ENCODE measurements at places on chromosomes 2 and 18.

- no peak for DNase-seq
These were observed 133.5 kb upstream of the UBE2E3 start for GRCh38 chr2:180846756-180847472.

GRCh38 chr2:121860758-121861227 is 105.3 kb downstream of the TSN start:
- no peak for DNase-seq

DNA sequence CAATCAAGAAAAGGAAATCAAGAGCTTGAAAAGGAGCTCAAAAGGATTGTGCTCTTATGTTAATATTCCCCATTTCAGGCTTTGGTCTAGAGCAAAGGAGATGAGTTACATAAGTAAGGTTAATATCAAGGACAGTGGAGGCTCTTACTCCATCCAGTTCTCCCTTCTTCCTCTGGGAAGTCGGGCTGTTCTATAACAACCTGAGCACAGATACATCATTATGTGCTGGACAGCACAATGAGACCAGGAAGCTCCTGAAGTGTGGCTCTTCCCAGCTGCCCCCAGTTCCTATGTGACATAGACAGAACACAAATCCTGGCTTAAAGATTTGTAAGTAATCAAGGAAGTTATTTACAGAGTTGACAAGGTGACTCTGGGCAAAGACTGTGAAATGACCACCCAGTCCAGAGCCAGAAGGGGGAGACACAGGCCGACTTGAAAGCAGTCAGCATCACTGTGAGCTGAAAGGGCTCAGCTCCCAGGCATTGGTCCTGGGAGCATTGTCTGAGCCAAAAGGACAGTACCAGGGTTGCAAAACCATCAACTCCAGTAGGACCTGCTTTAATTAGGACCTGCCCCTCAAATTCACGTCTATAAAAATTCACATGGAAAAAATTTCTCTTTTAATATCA is 917.6 kb upstream of the ACVR2A start:
- no peak for DNase-seq

DNA sequence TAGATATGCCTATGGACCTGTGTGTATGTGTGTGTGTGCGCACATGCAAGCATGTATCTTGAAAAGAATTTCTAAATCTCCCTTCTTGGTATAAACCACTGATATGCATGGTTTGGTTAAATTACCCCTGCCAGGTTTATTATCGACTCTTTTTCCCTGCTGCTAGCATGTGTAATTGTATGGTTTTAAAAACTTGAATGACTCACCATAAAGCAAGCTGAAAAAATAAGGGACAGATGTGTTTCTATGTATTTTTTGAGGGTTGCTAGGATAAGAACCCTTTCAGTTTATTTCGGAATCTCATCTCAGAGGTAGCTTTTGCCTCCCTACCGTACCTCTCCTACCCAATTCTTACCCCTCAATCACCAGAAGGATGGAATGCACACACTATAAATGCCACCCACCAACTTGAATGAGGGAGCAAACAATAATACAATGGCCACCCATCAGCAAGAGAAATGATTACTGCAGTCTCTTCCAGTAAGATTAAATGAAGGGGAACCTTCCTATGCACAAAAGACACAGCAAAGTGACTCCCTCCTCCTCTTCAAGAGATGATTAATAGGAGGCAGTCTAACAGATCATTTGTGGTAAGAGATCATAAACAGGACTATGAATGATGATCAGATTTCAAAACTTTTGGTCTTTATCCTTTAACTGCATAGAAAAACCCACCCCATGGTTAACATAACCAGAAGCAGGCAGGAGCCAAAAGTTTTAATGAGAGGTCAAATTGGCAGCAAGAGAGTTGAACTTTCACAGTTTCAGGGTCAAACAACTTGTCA is 357.2 kb downstream of the SATB2 start:
- no peak for DNase-seq

DNA sequence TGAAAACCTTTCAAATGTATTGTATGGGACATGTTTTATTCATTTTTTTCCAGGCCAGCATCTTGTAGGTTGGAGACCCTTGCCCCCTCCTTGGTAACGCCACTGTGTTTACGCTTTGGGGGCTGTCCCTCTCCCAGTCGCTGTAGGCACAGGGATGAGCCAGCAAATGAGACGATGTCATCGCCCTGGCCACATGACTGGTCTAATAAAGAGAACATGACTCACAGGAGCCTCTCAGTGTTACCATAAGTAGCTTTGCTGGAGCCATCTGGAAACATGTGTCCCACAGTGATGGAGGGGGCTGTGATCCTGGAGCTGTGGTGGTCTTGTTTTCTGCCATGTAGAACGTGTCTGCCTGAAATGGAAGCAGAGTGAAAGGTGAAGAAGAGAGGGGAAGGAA is 78.9 kb downstream of the CD8B2 start:
- DNase-seq = no peak

DNA sequence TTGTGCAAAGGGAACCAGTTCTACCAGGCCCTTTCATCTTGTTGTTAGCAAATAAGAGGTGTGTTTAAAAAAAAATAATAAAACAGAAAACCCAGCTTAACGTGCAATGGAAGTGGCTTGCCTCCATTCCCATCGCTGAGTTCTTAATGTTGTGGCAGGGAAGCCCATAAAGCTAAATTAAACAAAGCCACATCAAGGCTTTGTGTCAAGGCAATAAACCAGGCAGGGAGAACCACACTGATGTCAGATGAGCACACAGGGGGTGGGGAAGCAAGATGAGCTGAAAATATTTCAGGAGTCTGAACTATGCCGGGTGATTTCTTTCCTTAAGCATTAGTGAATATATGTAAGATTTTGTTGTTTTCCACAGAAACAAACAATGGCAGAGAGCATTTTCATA is 73.5 kb downstream of the PHLPP1 start:
- no peak for DNase-seq

DNA sequence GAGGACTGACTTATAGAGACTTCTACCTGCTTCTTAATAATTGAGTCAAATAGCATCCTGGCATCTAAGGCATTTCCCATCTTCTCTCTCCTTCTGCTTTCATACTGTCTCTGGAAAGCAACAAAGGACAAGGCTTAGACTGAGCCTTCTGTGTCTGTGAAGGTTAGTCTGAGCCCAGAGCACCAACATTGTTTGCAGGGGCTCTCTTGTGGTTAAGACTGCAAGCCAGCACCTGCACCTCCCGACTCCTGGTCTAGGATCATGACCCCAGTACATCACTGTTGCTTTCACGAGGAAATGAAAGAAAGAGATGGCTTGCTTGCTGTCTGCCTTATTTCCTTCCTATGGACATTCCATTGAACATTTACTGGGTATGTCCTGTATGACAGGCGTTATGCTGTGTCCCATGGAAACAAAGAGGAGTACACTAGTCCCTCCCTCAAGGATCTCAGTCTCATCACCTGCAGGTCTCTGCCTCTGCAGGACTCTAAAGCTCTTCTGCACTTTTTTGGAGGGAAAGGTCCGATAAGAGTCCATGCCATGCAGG is 315.8 kb upstream of the EPAS1 start:
- no peak for DNase-seq

DNA sequence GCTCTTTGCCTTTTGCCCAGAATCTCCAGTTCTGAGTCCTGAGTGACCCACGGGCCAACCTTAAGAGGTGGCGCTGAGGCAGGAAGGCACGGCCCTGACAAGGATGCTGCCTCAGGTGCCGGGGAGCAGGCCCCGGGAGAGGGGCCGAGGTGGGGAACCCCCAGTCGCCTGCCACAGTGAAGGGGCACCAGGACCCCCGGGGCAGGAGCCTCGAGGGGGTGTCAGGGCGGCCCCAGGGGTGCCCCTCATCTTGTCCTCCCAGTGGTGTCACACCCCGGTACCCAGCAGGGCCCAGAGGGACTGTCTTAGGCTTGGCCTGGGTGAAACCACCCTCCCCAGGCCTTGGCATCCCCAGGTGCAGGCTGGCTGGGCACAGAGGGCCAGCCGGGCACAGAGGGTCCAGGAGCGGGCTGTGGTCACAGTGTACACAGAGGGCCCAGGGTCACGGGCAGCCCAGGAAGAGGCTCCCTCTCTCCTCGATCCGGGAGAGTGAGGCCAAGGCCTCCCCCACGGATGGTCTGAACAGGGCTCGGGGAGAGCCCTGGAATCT is 1.0 kb downstream of the PDCD1 start:
- no peak for DNase-seq

DNA sequence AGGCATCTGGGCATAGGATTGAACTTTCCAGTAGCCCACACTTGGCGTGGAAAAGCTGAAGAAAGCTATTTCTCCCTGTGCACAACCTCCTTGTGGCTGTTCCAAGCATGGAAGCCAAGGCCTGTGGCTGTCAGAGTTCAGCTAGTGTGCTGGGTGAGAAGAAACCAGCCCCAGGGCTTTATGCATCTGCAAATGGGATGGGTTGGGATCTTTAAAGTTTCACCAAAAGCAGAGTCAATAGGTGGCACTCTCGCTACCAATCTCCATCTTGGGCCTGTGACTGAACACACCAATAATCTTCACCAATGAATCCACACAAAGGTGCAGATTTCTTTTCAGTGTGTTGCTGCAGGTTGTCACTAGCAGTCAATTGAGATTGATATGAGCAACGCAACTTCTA is 542.8 kb downstream of the NRXN1 start:
- no peak for DNase-seq

DNA sequence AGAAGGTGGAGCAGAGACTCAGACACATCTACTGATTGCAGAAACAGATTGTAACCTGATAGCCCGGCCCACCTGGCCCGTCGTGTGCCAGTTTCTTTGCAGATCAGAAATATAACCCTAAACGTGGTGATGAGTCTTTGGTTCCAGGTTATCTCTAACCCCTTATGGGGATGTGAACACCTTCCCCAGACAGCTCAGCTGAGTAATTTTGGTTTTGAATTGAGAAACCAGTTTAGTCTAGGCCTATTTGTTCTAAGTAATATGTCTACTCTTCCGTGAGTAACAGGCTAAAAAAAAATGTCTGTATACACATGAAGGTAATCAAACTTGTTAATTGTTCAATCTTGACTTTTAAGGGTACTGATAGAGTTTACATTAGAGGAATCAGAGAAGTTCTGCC is 35.7 kb downstream of the RASGRP3 start:
- no peak for DNase-seq

GRCh38 chr18:35646449-35646848 is 64.9 kb downstream of the GALNT1 start:
- DNase-seq = no peak

GRCh38 chr2:149084924-149085795 is 46.7 kb downstream of the LYPD6B start:
- DNase-seq = no peak

GRCh38 chr18:57705011-57705410 is 83.4 kb upstream of the NARS1 start:
- no peak for DNase-seq

GRCh38 chr18:59189008-59189407 is 30.9 kb upstream of the GRP start:
- DNase-seq = no peak

DNA sequence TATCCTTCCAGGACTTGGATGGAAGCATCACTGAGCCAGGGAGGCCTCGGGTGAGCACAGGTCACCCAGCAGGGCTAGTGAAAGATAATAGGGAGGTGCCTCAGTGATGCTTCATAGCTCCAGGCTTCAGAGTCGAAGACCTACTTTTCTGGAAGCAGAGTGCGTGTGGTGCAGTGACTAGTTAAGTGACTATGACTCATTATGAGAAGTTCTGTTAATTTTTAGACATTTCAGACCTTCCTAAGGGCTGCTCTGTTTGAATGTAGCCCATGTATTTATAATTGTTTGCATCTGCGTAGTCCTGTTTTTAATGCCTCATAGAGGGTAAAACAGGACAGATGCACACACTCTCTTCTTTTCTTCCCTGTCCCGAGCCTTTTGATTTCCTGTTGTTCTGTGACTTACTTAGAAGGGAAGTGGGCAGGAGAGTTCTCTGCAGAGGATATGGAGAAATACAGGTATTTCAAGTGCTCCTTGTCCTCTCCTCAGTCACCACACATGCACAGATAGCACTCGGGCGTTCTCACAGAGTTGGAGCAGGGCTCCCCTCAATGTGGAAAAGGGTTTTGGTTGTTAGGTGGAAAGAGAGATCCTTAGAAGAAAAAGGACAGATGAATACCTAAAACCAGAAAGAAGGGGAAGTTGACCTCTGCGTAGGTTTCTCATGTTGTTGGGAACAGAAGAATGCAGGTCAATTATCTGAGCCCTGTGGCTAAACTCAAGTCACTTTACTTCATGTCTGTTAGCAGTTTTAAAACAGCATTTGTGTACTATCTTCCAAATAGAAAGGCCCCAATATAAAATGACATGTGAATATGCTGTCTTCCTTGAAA is 34.7 kb downstream of the RALB start:
- peak; percentile 71 for DNase-seq

DNA sequence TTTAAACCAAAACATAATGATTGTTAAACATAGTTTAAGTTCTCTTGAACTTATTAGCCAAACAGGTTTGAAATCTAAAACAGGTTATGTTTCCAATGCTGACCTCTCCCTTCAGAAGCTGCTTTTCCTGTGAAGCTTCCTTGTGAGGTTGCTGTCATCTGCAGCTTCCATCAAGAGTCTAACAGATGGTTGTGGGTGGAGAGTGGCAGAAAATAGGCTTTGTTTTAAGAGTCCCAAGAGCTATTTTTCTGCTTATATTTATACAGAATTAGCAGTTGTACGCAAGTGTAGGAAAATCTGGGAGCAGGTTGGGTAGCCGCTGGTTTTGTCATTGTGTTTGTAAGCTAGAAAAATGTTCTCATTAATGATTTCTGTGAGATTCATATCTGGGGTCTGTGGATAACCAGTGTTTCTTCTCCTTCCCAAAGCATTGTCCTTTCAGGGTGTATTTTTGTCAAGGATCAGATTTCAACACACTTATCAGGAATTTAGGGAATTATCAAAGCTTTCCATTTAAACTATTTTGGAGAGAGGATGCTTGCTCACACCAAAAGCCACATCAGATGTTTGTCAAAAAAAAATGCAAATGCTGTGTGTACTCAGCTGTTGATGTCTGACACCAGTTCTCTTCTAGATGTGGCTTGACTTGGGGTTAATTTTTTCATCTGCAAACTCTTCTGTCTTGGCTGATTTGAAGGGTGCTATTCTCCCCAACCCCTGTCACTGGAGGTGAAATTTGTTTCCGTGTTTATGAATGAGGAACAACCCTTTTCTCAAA is 78.1 kb upstream of the KIF5C start:
- no peak for DNase-seq

GRCh38 chr2:238240757-238241711 is 1.2 kb upstream of the HES6 start:
- DNase-seq = no peak

DNA sequence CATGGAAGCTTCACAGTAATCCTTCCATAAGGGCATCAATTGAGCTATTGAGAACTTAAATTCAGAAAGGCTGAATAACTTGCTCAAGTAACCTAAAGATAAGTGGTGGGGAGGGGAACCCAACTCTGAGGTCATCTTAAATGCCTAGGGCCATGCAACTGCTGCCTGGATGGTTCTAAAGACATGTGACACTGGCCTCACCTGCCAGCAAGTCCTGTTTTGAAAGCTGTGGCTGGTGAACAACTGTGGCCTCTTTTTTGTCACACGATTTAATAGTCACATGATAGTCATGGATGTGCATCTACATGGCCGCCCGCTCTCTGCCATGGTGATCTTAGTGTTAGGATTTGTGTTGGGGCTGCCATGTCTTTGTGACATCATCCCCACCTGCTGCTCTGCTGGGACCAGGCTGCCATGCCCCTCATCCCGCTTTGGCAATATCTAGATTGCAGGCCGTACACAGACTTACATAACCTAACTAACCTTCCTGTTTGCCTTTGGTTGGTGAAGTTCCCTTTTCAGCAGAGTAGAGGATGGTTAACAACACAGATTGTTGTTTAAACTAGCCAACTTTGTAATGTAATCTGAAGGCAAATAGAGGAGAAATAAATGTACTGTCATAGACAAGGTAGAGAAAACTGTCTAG is 177.9 kb upstream of the SH3BP4 start:
- DNase-seq = no peak
